ENCODE measurements at places on chromosomes 4 and X.

DNA sequence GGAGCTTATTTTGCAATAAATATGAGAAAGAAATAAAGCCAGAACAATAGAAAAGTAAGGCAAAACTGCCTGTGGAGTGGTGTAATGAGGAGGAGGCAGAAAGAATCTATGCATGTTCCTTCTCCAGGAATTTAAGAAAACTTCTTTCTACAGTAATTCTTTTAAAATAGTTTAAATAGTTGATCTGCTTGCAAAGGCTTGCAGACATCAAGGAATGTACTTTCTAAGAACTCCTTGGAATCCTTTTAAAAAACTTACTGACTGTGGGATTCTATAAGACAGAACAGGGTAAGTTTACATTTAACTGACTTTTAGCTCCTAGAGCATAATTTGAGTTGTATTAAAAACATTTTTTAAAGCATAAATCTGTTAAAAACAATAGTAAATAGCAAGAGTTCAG lies 63.2 kb upstream of the ALB start:
- DNase-seq, result no peak

GRCh38 chrX:149521438-149521837 lies 16.3 kb upstream of the IDS start:
- no peak for DNase-seq

GRCh38 chr4:158811704-158812103 lies 42.9 kb downstream of the FNIP2 start:
- DNase-seq, result no peak

DNA sequence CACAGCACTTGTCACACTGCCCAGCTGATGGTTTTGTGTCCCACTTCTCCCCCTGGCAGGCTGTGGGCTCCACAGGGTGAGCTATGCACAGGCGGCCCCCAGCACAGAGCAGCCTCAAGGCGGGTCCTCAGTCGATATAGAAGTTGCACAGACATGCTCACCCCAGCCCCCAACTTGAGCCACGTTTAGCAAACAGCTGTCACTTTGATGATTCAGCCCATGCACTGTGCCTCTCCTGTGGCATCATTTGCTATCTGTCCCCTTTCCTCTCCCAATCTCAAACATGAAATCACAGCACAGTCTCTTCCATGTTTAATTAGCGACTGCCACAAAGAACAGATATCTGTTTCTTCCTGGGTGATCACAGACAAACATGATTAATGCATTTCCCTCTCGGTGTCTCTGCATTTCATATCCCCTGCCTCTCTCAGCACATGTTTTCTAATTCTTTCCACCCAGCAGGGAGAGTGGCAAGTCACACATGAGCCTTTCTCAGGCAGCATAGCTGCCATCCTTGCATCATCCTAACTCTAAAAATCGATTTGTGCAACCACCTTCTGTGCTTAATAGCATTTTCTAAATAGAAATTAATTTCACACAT lies 204.9 kb downstream of the EVC2 start:
- no peak for DNase-seq

GRCh38 chr4:36321176-36321575 lies 39.8 kb downstream of the DTHD1 start:
- no peak for DNase-seq

DNA sequence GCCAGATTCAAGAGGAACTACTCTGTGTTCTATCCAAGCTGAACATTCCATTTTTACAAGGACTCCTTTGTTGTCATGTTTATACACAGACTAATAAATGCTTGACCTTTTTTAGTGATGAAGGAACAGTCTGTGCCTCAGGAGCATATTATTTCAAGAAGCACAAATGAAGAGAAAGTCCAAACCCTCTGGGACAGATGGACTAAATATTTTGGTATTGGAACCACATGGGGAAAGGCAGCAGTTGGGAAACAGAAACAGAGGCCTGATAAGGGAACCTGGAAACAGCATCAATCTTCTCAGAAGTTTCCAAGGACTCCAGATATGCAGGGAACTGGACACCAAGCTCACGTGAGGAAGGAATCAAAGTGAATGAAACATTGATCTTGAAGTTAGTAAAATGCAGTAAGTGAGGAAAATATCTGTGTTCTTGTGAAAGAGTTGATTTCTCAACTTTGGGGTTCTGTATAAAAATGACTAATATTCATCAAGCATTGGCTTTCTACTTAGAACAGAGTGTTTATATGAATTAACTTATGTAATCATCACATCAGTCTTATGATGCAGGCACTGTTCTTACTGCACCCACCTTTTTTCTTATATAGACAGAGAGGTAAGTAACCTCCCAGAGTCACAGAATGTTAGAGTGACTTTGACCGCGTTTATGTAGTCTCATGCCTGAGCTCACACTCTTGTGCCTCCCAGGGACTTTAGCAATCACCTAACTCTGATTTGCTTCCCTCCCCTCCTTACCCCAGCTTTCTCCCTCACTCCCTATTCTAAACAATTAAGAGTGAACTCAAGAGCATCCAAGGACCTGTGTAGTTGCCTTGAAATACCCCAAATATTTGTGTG lies 148.9 kb upstream of the JADE1 start:
- no peak for DNase-seq

DNA sequence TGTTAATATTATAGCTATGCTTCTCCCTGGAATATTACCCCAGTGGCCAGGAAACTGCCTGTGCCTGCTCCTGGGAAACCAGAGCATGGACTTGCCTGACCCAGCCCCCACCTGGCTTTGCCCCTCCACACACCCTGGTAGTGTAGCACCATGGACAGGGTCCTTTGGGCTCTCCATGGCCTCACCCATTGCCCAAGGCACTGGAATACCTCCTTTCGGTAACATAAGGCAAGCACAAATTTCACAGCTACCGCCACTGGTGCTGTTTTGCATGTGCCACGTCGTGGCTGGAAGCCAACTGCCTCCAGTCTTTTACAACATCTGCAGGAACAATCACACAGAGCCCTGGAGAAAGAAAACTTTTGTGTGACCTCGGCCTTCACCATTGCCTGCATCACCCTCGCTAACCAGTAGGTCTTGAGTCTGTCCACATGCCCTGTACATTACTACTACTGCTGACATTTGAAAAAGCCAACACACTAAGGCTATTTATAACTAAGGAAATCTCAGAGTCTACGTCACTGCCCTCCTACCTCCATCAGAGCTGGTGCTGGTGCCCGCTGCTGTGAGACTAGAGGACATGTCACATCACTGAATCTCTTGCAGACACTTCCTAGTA lies 47.7 kb downstream of the HPGD start:
- DNase-seq, result no peak

DNA sequence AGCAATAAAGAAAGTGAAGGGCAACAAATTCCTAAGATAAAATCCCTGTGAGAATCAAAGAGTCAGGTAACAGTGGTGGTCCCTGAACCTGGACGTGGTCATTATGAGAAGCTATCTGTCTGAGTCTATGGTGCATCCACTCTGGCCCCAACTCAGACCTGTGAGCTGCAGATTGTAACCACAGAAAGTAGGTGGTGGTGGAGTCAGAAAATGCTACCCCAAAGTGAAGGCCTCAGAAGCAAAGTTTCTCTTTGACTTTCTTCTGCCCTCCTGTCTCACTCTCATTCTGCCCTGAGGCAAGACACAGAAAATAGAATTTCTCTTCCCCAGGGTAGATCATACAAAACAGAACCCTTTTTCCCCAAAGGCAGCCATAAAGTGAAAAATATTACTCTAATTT lies 84.1 kb upstream of the NEIL3 start:
- DNase-seq, result no peak

- no peak for DNase-seq
Measured at GRCh38 chrX:153876112-153876491, 9.9 kb downstream of the L1CAM start.

DNA sequence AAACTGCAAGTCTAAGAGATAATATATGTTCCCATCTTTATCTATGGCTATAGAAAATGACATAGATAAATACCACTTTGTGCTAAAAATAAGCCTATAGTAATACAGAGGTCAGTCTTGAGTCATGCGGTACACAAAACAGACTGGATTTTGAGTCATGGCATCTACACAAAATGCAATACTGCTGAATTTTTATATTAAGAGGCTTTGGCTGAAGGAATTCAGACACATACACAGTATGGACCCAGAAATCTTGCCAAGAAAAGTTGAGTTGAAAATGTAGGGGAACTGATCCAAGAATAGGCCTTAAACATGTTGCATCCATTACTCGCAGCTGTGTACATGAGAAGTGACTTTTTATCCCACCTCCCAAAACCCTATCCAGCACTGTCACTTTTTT lies 184.4 kb downstream of the TENM3 start:
- DNase-seq, result no peak

DNA sequence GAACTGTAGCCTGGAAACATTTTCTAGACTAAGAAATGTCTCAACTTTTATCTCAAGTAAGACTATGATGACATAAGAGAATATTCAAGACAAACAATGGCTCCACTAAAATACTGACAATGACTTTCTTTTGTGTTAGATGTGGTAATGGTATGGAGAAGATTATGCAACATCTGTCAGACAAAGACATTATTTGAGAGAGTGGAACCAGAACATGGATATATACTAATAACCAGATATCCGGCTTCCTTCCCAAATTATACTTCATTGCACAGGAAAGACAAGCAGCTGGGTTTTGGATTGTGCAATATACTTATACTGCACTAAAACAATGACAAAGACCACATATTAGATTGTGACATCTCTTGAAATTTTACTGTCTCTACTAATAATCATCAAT lies 290.8 kb upstream of the GIMD1 start:
- no peak for DNase-seq

- no peak for DNase-seq
Measured at GRCh38 chr4:68383115-68383514, 33.2 kb upstream of the YTHDC1 start.

DNA sequence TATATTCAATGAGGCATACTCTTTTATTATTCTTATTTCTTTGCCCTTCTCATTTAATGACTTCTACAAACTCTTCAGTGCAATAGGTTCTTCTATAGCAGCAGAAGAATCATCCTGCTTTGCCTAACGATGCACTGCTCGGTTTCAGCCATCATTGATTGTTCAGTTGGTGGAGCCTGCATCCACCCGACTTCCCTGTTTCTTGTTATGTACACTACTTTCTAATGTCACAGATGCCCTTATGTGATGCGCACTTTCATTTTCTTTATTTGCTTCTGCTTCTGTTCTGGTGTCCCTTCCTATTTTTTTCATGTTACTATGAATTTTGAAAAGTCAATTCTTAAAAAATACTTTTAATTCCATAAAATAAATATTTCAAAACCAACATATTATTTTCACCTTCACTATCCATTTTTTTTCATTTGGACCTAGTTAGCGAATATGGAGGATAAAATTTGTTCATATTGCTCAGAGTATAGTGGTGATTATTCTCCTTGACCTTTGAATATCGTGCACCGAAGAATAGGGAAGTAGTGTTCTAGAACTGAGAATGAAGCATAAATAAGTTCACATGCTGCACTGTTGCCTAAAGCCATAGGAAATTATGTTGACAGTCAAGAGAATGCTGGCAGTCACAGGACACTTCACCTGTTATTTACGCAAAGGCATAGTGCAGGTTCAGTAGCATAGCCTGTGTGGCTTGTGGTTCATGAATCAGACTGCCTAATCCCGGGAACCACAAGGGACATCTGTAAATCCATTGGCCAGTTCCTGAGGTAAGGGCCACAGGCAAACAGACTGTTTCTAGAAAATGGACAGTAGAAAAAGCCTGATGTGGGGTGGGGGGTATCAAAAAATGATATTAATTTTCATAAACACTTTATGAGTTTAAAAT lies 21.3 kb upstream of the SFRP2 start:
- no peak for DNase-seq

DNA sequence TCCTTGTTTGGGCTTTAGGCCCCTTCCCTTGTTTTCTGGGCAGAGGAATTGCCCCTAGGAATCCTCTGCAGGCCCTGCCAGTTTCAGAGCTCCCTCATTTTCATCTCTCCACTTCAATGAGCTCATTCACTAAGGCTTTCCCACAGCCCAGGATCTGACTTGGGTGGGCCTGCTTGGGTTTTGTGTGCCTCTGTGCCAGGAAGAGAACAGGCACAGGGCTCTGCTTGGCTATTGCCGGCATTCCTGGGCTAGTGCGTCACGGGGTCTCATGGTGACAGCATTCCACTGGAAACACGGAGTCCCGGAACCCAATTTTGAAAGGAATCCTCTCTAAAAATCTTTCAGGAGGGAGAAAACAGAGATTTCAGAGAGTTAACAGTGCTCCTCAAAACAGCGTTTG lies 150.5 kb downstream of the VCX3A start:
- no peak for DNase-seq

GRCh38 chr4:120000591-120001296 lies 65.9 kb downstream of the MAD2L1 start:
- no peak for DNase-seq
